ENCODE measurements at places on chromosomes 11 and 22. TPM values are rescaled to one million over a fixed set of nuclear protein-coding genes. Genes with fewer than 3 reads are reported as not detected.

The CTSW gene
- polyA plus RNA-seq = 0.98 TPM

The OR52N4 gene
- polyA plus RNA-seq = 0.20 TPM

The SORL1 gene
- 7.5 TPM for polyA plus RNA-seq

The PANX3 gene
- polyA plus RNA-seq = not detected

The SCGB2A2 gene
- polyA plus RNA-seq = not detected
